ENCODE measurements at places on chromosomes 4 and X.

DNA sequence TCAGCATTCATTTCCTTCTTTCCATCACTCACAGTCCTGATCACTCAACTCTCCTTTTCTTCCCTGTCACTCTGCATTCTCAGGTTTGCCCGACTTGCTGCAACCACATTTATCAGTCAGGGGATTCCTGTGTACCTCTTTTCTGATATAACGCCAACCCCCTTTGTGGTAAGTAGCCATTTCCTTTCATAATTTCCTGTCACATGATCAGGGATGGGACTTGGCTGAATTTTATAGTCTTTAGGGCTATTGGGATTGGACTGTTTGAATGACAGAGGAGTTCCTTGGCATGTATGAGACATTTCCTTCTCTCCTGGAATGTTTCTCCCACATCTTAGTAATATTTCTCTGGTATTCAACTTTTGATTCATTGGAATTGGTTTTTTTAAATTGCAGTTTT is 11.0 kb downstream of the PGM2 start:
- H3K4me3 ChIP-seq, result no peak overlapping the region
- peaks cover 6% of the 10 kb centered on the region for H3K36me3 ChIP-seq
- DNase-seq, result no peak
- H3K27me3 ChIP-seq, result no peaks in the 10 kb centered on the region

- no peaks in the 10 kb centered on the region for H3K36me3 ChIP-seq
- no peaks in the 10 kb centered on the region for H3K4me1 ChIP-seq
- DNase-seq, result no peak
Measured at GRCh38 chrX:109270580-109271484, 211.1 kb downstream of the GUCY2F start.

DNA sequence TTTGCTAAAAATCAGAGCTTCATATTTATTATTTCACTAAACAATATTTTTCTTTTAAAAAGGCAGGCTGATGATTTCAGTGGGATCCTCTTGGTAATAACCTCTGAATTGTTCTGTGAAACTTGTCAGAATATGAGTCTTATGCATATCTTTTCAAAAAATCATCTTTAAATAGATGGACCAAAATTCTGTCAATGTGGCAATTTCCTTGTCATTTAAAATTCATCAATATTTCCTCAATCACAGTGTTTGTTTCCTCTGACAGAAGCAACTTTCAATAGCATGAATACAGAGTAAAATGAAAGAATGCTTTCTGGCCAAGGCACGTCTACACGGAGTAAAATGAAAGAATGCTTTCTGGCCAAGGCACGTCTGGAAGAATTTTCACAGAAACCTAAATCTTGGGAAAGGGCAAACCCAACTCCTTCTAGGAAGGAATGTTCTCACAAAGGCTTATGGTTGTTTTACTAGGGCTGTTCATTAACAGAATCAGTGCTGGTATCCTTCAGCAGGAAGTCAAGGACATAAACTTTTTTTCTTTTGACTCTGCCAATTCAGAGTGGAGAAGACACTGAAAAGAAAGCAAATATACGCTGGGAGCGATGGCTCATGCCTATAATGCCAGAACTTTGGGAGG is 99.0 kb upstream of the GPR34 start:
- H3K27ac ChIP-seq, result no peak overlapping the region
- no peak overlapping the region for H3K4me3 ChIP-seq
- H3K36me3 ChIP-seq, result no peaks in the 10 kb centered on the region
- no peak for DNase-seq
- no peaks in the 10 kb centered on the region for H3K27me3 ChIP-seq
- no peaks in the 10 kb centered on the region for H3K4me1 ChIP-seq

GRCh38 chr4:168593399-168593798 is 96.5 kb downstream of the PALLD start:
- H3K4me1 ChIP-seq, result no peaks in the 10 kb centered on the region

DNA sequence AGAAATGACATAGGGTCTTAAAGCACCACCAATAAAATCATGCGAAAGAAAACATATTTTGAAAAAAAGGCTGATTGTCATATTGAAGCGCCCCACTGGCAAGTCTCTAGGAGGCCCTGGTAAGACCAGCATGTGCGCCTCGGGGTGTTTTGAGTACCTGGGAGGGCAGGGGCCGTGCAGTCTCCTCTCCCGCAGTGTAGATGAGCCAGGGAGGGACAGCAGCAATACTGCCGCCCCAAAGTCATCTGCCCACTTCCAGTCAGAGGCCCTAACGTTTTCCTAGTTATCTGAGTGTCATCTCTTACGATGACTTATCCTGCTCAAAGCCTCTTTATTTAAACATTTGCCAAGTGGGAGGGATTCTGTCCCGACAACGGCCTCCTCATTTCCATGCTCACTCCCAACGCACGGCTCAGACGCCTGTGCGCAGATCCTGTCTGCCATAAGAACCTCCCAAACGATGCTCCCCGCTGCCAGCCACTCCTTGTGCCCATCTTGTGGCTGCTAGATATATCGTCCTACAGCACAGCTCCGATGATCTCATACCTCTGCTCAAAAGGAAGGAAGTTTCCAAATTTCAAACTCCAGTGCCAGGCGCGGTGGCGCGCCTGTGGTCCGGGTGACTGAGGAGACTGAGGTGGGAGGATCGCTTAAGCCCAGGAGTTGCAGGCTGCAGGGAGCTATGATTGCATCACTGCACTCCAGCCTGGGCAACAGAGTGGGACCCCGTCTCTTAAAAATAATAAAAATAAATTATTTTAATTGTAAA is 17.2 kb upstream of the SCRG1 start:
- no peaks in the 10 kb centered on the region for H3K36me3 ChIP-seq
- no peaks in the 10 kb centered on the region for H3K27me3 ChIP-seq
- H3K4me1 ChIP-seq, result peaks cover 4% of the 10 kb centered on the region
- no peak overlapping the region for H3K4me3 ChIP-seq

DNA sequence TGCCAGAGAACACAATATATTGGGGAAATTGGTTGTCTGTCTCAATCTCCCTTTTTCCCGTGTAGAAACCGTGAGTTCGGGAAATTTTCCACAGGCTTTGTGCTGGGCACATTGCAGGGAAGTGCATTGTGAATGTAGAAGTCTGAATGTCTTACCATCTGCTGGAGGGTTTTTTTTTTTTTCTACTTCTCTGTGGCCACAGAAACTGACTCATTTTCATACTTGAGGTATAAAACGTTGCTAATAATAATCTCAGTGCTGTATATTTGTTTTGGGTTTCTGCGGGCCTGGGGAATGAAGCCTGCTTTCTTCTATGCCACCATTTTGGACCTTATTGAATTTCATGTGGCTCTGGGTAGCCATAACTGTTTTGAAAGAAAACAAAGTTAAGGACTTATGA is 1001.2 kb downstream of the STIM2 start:
- no peak for DNase-seq
- H3K4me3 ChIP-seq, result no peak overlapping the region
- H3K27ac ChIP-seq, result no peak overlapping the region
- no peaks in the 10 kb centered on the region for H3K4me1 ChIP-seq
- no peaks in the 10 kb centered on the region for H3K36me3 ChIP-seq

- DNase-seq, result no peak
- H3K4me1 ChIP-seq, result peaks cover 7% of the 10 kb centered on the region
- no peak overlapping the region for H3K27ac ChIP-seq
- no peak overlapping the region for H3K4me3 ChIP-seq
Measured at GRCh38 chr4:99054428-99054994, 34.1 kb downstream of the ADH5 start.

- H3K4me1 ChIP-seq, result peaks cover 22% of the 10 kb centered on the region
- H3K27me3 ChIP-seq, result no peaks in the 10 kb centered on the region
- no peak for DNase-seq
Measured at GRCh38 chr4:37981425-37981824, 21.2 kb downstream of the PTTG2 start.

DNA sequence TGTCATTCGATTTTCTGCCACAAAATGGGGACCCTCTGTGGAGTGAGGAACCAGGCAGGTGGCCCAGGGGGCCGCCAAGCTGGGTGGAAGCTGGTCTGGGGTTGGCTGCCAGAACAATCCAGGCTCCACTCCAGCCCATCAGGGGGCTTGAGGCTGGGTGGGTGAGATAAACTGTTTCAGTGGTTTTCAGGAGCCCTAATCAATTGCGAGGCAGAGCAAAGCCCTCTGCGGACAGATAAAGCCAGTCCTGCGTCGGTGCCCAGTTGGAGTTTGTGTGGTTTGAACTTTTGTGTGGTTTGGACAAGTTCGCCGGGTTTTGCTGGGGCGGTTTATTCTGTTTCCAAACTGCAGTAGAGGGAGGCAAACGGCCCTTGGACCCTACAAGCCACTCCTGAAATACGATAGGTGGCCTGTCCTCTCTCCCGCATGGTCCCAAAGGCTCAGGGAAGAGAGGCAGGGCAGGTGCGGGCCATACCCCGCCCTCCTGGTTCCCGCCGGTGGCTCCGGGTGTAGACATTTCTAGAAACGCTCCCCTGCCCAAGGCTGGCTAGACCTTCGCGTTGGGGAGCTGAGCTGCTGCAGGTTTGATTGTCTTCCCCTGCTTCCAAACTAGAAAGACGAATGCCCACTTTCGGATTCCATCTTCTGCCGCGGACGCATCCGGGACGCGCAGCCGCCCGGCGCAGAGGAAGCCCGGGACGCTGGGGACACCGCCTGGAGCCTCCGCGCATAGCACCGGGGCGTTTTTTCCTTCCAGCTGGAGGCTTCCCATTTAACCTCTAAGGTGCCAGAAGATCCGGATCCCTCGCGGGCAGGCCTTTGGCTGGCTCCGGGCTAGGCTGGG is 169.0 kb upstream of the BCOR start:
- no peaks in the 10 kb centered on the region for H3K27me3 ChIP-seq
- no peaks in the 10 kb centered on the region for H3K36me3 ChIP-seq
- peaks cover 10% of the 10 kb centered on the region for H3K4me1 ChIP-seq

- no peaks in the 10 kb centered on the region for H3K27me3 ChIP-seq
- H3K27ac ChIP-seq, result no peak overlapping the region
- no peak for DNase-seq
- no peak overlapping the region for H3K4me3 ChIP-seq
- no peaks in the 10 kb centered on the region for H3K36me3 ChIP-seq
Measured at GRCh38 chr4:109077505-109077904, 225.0 kb downstream of the COL25A1 start.

GRCh38 chrX:65755786-65756185 is 88.3 kb downstream of the MSN start:
- peaks cover 30% of the 10 kb centered on the region for H3K4me1 ChIP-seq
- no peak overlapping the region for H3K4me3 ChIP-seq
- H3K27me3 ChIP-seq, result no peaks in the 10 kb centered on the region
- H3K36me3 ChIP-seq, result no peaks in the 10 kb centered on the region
- no peak overlapping the region for H3K27ac ChIP-seq

- no peaks in the 10 kb centered on the region for H3K36me3 ChIP-seq
- no peaks in the 10 kb centered on the region for H3K4me1 ChIP-seq
- no peak overlapping the region for H3K27ac ChIP-seq
Measured at GRCh38 chr4:104870495-104871233, 276.0 kb upstream of the TET2 start.

DNA sequence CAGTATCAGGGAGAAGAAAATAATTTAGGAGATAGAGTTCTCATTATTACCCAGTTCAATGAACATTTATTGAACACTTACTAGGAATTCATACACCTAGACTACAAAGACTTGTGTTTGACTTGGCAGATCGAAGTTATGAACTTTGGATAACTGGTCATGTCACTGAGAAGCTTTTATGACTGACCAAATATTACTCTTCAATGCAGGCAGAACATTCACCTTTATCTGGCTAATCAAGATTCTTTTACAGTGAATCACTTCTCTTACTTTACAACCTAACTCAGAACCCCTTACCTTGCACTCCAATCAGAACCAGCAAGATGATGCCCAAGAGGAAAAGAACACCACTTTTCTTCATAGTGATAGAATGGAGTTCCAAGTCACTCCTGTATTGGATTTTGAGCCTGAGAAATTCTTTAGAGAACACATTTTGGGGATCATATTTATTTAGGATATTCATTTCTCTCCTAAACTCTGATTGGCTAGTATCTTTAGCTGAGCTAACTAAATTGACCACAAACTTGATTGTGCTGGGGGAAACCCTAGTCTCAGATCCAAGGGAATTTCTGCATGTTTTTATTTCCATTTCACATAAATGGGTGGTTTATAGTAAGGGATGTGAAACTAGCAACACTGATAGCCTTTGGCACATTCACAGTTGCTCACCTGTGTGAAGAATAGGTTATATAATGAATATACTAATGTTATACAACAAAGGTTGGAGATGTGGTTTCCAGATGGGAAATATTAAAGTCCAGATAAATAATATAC is at the start of gene CXCL9:
Gene CXCL9, minus strand, starts transcription at position 421 of the 774 bp plus-strand sequence. Its CDS starts 60 bp downstream, at position 361.
- H3K36me3 ChIP-seq, result no peaks in the 10 kb centered on the region
- no peak within 1 kb of the TSS for H3K4me3 ChIP-seq
- H3K27me3 ChIP-seq, result no peaks in the 10 kb centered on the region
- no peak for DNase-seq
- no peak within 1 kb of the TSS for H3K27ac ChIP-seq

DNA sequence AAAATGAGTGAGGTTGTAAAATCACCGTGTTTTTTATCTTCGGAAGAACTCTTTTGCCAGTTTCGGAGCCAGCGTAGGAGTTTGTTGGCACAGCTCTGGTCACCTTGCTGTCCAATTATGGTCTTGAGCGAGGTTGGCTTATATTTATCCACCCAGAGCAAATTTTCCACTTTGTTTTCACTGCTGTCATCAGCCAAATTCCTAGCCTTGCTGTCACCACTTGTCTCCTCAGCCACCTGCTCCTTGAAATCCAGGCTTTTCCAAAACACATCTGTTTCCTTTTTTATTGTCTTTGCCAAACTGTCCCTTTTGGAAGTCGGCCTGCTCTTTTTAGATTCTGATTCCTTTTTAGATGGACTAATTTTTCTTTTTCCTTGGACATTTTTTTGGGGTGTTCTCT is 57.6 kb downstream of the RFC1 start:
- no peaks in the 10 kb centered on the region for H3K27me3 ChIP-seq
- H3K4me3 ChIP-seq, result no peak overlapping the region
- DNase-seq, result no peak
- no peaks in the 10 kb centered on the region for H3K4me1 ChIP-seq
- H3K36me3 ChIP-seq, result peaks cover 48% of the 10 kb centered on the region
- no peak overlapping the region for H3K27ac ChIP-seq

All from CD4-positive, alpha-beta memory T cell (primary cell).